ENCODE measurements at places on chromosomes 5 and 9.

- DNase-seq, result no peak
Observed at GRCh38 chr5:139512786-139513390, 30.3 kb upstream of the STING1 start.

GRCh38 chr5:169923988-169924387 lies 56.3 kb downstream of the INSYN2B start:
- DNase-seq, result no peak

DNA sequence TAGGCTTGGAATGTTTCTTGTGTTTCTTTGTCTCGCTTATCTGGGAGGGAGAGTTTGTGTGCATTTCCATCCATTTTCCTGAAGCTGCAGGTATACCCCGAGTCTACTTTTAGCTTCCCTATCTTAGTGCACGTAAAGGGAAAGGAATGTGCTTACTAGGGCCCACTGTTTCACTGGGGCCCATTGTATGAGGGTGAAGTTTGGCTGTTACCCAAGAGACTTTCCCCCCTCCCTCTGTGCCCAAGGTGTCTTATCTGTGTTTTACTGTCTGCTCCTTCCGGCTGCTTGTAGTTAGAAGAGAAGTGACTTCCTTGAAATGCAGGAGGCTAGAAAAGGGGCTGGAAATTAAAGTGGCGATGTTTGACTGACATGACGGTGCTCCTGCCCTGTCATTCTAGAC lies 12.1 kb upstream of the BTNL3 start:
- DNase-seq, result no peak

- no peak for DNase-seq
Observed at GRCh38 chr5:31413030-31413812, 118.7 kb downstream of the DROSHA start.

- no peak for DNase-seq
Observed at GRCh38 chr9:133180953-133181352, 17.2 kb upstream of the GBGT1 start.

- no peak for DNase-seq
Observed at GRCh38 chr9:81776390-81776789, 87.0 kb upstream of the TLE1 start.

- DNase-seq, result peak; percentile 76
Observed at GRCh38 chr9:126722922-126723806, 81.7 kb upstream of the ZBTB43 start.

DNA sequence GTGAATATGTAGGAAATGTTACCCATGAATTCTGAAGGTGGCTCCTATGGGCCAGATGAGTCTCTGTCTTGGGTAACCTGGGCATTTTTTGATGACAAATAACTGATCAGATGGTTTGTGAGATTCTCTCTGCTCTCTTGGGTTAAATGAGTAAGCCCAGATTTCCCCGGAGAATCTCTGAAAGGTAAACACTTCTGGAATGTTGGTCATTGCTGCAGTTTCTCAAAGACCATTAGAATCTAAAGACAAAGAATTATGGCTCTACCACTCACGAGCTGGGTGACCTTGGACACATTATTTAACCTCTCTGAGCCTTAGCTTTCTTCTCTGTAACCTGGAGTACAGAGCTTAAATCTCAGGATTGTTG lies 191.2 kb downstream of the DAB2IP start:
- DNase-seq, result no peak

GRCh38 chr5:177290816-177291596 lies 12.5 kb downstream of the RAB24 start:
- DNase-seq, result no peak

- DNase-seq, result no peak
Observed at GRCh38 chr9:124304285-124304684, 46.5 kb downstream of the NEK6 start.

GRCh38 chr5:65078331-65078730 lies 309.6 kb downstream of the CWC27 start:
- DNase-seq, result no peak

DNA sequence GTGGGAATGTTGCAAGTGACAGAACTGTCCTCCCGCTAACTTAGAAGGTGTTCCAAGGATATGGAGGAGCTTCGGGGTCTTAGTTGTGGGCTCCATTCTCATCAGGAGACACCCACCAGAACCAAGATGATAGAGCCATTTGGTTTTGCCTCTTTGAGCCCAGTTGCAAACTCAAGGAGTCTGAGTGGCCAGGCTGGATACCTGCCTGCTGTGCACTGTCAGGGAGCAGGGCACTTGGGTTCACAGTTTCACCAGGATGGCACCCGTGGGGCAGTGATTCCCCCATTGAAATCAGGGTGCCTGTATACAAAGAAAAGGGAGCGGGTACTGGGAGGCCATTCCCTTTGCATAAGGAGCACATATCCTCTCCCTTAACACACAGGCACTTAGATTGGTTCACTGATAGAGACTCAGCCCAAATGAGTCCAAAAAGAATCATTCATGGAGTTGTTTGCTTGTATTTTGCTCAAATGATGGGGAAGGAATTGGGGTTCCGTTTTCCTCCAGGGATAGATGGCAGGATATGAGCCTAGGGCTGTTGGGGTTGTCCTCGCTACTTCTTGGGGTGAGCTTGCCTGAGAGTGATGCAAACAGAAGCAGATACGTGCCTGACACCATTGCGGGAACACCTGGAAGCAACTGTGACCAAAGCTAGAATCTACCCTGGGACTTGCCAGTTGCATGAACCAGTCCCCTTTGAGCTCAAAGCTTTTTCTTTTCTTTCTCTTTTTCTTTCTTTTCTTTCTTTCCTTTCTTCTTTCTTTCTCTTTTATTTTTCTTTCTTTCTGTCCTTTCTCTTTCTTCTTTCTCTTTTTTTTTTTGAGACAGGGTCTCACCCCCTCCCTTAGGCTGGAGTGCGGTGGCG lies 1.3 kb upstream of the PRR7 start:
- DNase-seq, result no peak

- no peak for DNase-seq
Observed at GRCh38 chr5:57695179-57695578, 212.6 kb upstream of the ACTBL2 start.

DNA sequence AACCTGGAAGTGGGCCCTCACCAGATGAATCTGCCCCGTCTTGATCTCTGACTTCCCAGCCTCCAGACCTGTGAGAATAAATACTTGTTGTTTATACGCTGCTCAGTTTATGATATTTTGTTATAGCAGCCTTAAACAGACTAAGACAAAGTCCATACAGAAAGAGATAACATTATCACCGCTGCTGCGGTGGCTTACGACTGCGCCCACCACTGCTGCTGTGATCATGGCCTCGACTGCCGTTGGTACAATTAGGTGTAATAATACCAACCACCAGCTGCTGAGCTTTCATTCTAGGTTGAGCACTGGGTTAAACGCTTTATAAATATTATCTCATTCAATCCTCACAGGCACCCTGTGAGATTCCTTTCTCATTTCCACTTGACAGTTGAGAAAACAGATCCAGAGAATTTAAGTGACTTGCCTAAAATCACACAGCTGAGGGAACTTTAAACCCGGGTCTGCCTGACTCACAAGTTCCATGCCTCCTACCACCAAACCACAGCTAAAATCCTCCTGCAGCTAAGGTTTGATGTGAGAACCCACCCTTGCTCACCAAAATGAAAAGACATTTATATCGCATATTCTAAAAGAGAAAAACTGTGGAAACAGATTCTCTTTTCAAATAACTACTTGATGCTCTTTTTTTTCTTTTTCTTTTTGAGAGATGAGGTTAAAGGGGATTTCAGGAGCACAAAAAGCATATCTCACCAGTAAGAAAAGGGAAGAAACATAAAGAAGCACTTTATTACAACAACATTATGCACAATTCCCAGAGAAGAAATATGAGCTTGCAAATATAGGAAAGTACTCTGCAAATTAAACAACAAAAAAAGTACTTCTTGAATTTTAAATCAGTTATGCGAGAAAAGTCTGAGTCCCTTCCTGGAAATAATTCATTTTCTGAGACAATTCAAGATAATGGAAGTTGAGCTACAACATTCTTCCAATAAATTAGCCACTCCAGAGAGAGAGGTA lies 23.9 kb downstream of the GOLM1 start:
- DNase-seq, result peak; percentile 18

DNA sequence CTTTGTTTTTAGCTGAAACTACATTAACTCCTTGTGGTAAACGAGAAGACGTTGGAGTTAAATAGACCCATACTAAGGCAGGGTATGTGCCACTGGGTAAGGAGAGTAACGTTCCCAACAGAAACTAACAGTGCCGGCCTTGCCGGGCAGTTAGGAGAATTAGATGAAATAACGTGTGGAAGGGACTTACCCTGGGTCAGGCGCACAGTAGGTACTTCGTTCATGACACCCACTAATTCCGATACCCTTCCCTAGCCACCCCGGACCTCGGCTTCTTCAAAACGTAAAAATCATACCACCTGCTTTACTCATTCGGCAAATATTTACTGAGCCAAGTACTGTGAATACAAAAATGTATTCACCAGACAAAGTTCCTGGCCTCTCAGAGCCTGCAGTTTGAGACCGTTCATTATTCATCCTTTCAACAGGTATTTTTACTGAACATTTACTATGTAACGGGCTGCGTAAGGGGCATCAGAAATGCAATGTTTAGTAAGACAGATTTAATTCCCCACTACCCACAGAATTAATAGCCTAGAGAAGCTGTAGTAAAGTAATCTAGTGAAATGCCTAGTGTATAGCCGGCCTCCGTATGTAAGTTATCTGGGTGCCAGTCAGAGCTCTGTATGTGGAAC lies 3.2 kb upstream of the SMIM23 start:
- DNase-seq, result no peak

- no peak for DNase-seq
Observed at GRCh38 chr5:16615741-16616535, 859 bp downstream of the RETREG1 start.

DNA sequence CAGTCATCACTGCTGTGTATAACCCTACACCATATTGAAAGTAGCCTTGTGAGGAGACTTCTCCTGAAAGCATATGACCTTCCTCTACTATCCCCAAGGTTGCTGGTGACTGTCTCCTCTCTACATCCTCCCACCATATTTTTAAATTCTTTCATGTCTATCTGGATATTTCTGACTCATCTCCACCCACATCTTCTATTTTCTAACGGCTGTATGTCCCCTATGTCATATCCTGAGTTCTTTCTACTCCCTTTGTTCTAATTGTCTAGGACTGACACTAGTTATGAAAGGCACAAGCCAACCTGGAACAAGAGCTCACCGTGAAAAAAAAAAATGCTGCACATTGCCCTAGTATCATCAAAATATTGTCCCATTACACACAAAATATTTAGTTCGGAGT lies 218.3 kb upstream of the ZNF462 start:
- DNase-seq, result no peak

DNA sequence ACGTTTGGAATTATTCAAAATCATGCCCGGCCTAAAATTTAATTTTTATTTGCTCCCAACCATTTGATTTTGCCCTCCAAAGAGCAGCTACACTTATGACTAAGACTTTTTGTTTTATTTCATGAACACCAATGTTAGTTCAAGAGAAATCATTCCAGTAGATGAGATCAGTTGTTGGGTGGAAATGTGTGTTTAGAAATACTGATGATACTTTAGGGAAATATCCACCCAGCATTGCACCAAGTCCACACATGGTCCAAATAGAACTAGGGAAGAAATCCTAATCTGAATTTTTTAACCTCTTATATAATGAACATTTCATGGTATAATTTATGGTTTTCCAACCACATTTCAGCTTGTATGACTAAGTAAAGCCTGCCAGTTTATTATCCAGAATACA lies 28.3 kb upstream of the GOLPH3 start:
- no peak for DNase-seq

- DNase-seq, result no peak
Observed at GRCh38 chr9:92650839-92651621, 18.9 kb downstream of the IPPK start.

DNA sequence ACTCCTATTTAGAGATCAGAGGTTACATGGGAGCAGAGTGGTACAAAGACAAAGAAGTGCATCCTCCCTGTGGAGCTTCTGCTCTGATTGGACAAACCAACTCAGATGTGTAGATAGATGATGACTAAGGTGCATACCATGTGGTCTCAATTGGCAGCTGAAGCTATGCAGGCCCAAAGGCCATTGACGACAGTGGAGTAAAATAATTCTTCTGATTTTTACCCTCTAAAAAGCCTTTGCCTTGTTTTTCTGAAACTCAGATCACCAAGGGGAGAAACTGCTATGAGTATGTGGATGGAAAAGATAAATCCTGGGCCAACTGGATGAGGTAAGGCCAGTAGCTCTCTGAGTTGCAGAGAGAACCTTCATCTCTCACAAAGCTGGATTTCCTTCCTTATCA lies 15.6 kb downstream of the PRDM9 start:
- DNase-seq, result no peak

DNA sequence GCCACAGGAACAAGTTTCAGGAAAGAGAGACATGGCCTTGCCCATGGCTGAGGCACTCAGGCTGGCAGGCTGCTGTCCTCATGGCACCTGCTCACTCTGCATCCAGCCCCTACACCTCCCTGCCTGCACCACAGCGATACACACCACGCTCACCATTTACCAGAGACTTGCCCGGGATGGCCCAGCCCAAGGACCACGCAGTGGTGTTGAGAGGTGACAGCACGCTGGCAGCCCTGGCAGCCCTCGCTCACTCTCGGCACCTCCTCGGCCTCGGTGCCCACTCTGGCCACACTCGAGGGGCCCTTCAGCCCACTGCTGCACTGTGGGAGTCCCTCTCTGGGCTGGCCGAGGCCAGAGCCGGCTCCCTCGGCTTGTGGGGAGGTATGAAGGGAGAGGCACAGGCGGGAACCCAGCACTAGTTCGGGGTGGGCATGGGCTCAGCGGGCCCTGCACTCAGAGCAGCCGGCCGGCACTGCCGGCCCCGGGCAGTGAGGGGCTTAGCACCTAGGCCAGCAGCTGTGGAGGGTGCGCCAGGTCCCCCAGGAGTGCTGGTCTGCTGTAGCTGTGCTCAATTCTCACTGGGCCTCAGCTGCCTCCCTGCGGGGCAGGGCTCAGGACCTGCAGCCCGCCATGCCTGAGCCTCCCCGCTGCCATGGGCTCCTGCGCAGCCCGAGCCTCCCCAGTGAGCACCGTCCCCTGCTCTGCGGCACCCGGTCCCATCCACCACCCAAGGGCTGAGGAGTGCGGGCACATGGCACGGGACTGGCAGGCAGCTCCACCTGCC lies 20.3 kb downstream of the ZDHHC11B start:
- DNase-seq, result no peak

- no peak for DNase-seq
Observed at GRCh38 chr9:136789523-136789937, 1.6 kb upstream of the TMEM141 start.

- DNase-seq, result no peak
Observed at GRCh38 chr5:57349214-57349613, 133.4 kb downstream of the ACTBL2 start.

GRCh38 chr5:81244451-81244850 lies 11.3 kb downstream of the CKMT2 start:
- DNase-seq, result no peak

DNA sequence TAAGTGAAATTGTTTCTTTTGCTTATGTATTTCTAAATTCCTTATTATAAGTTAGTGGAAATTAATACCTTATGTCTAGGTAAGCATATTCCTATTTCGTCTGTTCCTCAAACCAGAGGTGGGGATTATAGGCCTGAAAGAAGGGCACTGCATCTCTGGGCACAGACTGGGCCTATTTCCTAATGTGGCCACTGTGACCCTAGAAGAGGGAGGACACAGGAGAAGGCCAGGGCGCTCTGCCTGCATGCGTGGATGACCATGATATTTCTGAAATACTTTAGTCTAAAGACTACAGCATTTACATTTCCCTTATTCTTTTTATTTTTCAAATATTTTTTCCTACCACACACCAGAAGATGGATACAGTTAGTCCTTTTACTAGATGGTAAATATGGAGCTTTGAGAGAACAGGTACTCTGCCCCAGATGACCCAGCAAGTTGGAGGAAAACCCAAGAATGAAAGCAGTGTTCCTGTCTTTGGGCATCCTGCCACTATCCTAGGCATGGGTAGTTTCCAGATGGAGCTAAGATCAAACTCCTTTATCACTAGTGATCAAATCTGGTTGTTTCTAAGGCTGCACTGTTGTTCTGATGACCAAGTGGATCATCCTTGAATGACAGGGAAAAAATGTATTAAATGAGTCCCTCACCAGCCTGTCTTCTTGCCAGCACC lies 27.8 kb downstream of the RUSC2 start:
- no peak for DNase-seq

All from stimulated activated CD4-positive, alpha-beta T cell treated with anti-CD3 and anti-CD28 coated beads, TNF-alpha, amount 100 ng/mL, for 24 hours (primary cell).